ENCODE measurements at places on chromosomes 4 and X. TPM values are rescaled to one million over a fixed set of nuclear protein-coding genes. Genes with fewer than 3 reads are reported as not detected.

The GYPE gene
- total RNA-seq: 0.54 TPM

- H3K36me3 ChIP-seq: no peaks in the 10 kb centered on the region
- DNase-seq: no peak
- no peak overlapping the region for H3K4me3 ChIP-seq
Observed at GRCh38 chr4:112519689-112520597, 4.0 kb upstream of the NEUROG2 start.

DNA sequence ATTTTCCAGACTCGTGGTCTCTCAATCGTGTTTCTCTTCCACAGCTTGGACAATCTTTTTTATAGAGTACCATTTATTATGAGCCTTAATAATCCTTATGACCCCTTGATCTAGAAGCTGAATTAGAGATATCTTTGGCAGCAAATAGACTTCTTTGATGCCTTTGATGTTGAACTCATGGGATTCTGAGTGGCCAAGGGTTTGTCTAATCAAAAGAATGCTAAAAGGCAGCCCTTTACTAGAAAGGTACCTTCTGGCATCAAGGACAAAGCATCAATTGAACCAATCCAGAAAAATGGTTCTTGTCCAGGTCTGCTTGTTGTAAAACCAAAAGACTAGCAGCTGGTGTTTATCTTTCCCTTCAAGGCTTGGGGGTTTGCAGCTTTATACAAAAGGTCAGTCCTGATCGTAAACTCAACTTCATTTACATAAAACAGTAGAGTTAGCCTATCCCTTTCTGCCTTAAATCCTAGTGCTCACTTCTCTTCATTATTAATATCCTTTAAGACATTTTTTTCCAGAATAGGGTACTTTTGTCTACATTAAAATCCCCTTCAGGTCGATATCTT lies 411.3 kb downstream of the FAT4 start:
- H3K36me3 ChIP-seq: no peaks in the 10 kb centered on the region
- no peak overlapping the region for H3K4me3 ChIP-seq
- no peak overlapping the region for H3K27ac ChIP-seq

- no peaks in the 10 kb centered on the region for H3K36me3 ChIP-seq
- no peak overlapping the region for H3K27ac ChIP-seq
- H3K4me1 ChIP-seq: no peaks in the 10 kb centered on the region
- no peak overlapping the region for H3K4me3 ChIP-seq
Observed at GRCh38 chr4:42609051-42609450, 47.9 kb downstream of the ATP8A1 start.

DNA sequence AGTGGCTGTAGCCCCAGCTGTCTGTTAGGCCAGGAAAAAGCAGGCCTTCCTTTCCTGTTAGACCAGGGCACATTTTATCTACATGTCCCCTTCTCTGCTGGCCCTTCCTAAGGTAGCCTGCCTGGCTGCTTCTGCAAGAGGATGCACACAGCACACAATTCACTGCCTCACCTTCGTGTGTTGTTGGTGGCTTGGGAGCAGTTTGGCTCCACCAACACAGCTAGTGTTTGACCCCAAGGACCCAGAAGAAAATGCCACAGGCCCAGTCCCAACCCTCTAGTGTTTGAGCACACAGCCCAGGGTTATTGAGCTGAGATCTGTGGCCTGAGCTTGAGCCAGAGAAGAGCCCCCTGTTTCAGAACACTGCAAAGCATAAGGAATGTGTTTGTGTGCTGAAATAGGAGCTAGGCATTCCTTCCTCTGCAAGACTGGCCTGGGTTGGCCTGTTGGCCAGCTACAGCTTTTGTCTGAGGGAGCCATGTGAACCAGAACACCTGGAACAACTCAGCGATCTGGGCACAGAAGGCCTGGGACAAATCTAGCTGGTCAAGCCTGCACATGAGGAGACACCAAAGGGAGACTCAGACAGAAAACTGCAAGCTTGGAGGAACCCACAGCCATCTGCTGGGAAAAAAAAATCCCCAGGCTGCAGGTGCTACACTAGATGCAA lies 26.4 kb downstream of the MAGEE1 start:
- no peak for DNase-seq
- H3K4me3 ChIP-seq: no peak overlapping the region
- no peak overlapping the region for H3K27ac ChIP-seq
- no peaks in the 10 kb centered on the region for H3K36me3 ChIP-seq
